Endothelial cell (in vitro differentiated cells): ENCODE measurements at places on chromosomes 3 and 15. TPM values are rescaled to one million over a fixed set of nuclear protein-coding genes. Genes with fewer than 3 reads are reported as not detected.

- DNase-seq: no peak
Observed at GRCh38 chr3:113331187-113331586, 110.1 kb downstream of the CFAP44 start.

- no peak for DNase-seq
Observed at GRCh38 chr15:58543664-58544335, 112.0 kb downstream of the LIPC start.

GRCh38 chr15:90598031-90598577 is 68.4 kb downstream of the CRTC3 start:
- DNase-seq: no peak

- no peak for DNase-seq
Observed at GRCh38 chr3:37863949-37864822, 2.5 kb downstream of the CTDSPL start.

CMTM8 gene
- 16.2 TPM for total RNA-seq

MAGI1 gene
- 33.8 TPM for total RNA-seq

RBMS3 gene
- 30.9 TPM for total RNA-seq
